ENCODE measurements at places on chromosomes 12 and 14.

- DNase-seq: no peak
Observed at GRCh38 chr12:6041891-6042290, 82.6 kb downstream of the VWF start.

GRCh38 chr12:10214136-10214894 is 1.6 kb downstream of the GABARAPL1 start:
- no peak for DNase-seq

DNA sequence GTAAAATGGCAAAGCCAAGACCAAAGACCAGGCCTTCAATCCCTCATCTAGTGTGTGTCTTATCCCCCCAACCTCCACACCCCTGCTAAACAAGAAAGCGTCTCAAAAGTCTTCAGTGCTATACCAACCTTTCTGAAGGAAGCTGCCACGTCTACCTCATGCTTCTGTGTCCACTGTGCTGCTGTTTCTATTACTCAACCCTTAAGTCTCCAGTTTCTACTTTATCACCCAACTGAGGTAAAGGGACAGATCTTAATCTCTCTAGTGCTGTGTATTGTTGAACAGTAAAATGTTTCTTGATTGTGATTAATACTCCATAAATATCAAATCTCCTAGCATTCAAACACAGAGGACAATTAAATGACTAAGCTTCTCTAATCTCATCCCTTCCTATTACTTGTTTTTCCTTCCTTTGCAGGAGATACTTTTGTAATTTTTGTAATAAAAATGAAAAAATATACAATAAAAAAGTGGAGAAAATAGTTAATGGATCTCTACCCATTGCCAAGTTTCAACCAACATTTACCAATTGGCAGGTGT is 23.3 kb downstream of the BTBD7 start:
- DNase-seq: no peak

DNA sequence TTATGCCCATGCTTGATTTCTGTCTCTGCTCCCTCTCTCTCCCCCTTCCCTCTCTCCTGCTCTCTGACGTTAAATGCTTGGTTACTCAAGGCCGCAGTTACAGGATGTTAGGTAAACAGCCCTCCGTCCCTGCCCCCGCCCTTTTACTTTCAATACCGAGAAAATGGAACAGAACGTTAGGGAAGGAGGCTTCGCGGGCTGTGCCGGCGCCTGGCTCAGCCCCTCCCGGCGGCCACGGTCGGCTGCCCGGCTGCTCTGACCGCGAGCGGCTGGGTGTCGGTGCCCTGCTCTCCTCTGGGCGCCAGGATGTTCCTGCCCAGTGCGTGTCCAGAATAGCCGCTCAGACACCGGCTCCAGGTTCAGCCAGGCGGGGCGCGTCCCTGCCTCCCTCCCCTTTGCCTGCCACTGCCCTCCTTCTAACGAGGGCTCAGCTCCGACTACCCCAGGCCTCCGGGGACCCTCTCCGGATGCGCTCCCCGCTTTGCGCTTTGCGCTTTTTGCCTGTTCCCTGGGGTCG is 166.1 kb downstream of the ADCK1 start:
- peak; percentile 19 for DNase-seq

DNA sequence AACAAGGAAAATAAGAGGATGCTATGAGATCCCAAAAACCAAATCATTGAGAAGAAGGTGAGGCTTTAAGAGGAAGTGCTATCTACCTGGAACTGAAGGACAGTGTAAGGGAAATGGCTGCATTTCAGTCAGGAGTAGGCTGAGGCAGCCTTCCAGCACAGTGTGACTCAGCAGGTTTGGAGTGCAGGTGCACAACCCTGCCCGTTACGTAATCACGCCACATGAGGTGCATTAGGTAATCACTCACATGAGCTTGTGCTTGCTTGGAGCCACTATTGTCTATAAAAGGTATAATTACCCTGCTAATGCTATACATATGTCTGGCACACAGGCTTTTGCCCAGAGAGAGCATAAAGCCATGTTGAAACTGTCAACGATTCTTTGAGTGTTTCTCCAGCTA is 74.9 kb downstream of the DIO2 start:
- no peak for DNase-seq

- DNase-seq: no peak
Observed at GRCh38 chr14:32559048-32559447, 229.9 kb downstream of the AKAP6 start.

DNA sequence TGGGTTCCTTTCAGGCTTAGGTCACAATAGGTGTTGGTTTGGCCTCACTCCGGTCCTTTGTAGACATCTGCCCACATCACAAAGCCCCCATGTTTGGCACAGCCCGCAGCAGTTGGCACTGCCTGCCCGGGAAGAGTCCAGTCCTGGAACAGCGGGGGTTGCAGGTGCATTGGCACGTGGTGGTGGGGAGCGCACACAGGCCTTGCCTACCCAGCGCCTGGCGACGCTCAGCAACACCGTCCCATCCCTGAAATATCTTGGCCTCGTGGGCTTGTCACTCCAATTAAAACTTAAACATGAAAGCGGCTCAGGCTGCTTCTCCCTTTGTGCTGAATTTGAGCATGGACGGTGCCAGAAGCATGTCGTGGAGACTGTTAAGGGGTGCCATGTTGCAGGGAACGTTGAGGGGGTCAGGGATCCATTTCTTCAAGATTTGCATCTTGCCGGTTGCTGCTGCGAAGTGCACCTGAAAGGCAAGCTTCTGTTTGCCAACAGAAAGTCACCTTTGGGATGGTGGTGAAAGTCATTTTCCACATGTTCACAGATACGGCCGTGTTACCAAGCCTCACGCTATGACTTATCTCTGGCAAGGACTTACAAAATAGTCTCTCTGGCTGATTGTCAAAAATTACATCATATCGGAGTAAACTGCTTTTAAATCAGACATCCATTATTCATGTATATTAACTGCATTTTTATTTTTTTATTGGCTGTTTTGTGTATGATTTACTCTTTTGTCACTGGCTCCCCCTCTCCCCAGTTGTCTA is 91.5 kb downstream of the FBXW8 start:
- DNase-seq: no peak

GRCh38 chr12:131364903-131365820 is 345.7 kb upstream of the SFSWAP start:
- DNase-seq: no peak

GRCh38 chr14:65062096-65063075 is 39.9 kb downstream of the MAX start:
- DNase-seq: no peak

GRCh38 chr14:96140952-96141351 is 63.7 kb upstream of the BDKRB2 start:
- DNase-seq: no peak

- peak; percentile 60 for DNase-seq
Observed at GRCh38 chr12:54749191-54749818, 101.1 kb upstream of the DCD start.

GRCh38 chr12:54390668-54391551 is 6.4 kb upstream of the ZNF385A start:
- DNase-seq: peak; percentile 39

DNA sequence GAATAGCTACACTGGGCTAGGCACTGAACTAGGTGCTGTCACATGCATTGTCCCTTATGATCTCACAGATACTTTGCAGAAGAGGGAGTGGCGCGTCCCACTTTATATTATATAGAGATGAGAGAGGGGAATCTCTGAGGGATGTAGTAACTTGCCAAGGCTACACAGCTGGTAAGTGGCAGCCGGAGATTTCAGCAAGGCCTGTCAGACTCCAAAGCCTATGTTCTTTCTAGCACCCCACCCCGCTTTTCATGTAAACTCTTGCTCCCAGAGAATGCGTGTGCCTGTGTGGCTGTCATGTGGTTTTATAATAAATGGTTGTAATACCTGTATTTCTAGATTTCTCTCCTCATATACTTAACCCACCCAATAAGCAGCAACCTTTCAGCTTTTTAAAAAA is 39.1 kb downstream of the WDR20 start:
- DNase-seq: no peak

GRCh38 chr14:92617581-92617980 is 104.0 kb downstream of the RIN3 start:
- DNase-seq: no peak

- DNase-seq: no peak
Observed at GRCh38 chr12:122089077-122089476, 10.5 kb downstream of the MLXIP start.

GRCh38 chr12:80704420-80704819 is 3.0 kb upstream of the MYF6 start:
- no peak for DNase-seq

DNA sequence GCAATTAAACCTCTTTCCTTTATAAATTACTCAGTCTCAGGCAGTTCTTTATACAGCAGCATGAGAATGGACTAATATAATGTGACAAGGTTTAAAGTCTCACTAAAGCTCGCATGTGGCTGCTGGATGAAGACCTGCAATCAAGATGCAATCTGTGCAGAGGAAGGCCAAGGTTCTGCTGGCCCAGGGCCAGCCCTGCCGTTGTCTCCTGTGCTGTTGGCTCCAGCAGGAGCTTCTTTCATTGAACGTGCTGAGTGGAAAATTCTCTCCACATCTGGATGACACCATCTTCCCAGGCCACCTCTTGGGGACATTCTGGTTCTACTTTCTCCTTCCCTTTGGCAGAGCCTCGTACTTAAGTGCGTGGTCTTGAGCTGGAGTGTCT is 742.2 kb downstream of the VRK1 start:
- no peak for DNase-seq

DNA sequence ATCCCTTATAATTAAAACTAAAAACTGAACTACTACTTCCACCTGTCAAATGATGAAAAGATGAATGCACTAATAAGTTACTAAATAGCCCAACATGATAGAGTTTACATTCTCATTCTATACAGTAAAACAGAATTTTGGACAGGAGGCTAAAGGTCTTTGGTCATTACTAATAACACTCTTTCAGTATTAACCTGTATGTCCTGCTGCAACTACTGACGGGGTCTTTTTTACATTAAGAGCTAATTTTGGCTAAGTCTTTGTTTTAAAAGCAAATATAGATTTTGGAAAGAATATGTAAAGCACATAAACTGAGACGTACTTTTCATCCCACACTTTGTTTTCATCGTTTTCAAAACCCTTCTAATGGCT is 175.4 kb upstream of the CDKN3 start:
- no peak for DNase-seq

- no peak for DNase-seq
Observed at GRCh38 chr14:65408113-65408512, 4.4 kb upstream of the FUT8 start.

DNA sequence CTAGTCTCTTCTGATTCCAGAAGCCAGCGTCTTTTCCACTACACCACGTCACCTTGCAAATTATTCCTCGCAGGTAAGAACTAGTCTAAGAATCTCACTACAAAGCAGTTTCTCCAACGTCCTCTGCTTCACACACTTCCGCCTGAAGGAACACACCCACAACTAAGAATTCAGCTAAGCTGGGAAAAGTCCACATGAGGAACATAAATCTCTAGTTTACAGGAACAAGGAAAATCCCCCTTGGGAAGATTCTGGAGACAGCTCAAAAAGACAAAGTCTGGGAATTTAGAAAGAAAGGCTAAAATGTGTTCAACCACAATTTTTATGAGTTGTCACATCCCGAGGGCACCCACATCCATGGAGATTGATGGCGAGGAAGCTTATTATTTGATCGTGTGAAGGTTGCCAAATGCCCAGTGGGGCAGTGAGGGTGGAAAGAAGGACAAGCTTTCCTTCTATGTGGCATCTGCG is 780.2 kb upstream of the TBX3 start:
- no peak for DNase-seq

DNA sequence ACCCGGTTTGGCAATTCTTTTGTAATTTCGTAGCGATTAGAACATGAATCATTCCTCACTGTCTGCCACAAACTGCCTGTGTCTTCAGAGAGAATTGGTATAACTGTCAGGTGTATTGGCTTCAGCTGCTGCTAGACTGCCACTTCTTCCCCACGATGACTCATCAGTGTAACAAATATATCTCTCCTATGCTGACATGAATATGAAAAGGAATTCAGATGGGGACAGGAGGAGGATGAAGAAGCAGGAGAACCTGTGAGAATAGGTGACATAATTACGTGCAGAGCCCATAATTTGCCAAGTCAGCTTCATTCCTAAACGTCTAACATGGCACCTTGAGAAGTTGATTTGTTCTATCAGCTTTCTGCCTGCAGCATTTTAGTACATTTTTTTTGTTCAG is 64.9 kb downstream of the FRMD6 start:
- DNase-seq: peak; percentile 9

GRCh38 chr12:39127401-39127800 is 222.0 kb upstream of the CPNE8 start:
- no peak for DNase-seq

DNA sequence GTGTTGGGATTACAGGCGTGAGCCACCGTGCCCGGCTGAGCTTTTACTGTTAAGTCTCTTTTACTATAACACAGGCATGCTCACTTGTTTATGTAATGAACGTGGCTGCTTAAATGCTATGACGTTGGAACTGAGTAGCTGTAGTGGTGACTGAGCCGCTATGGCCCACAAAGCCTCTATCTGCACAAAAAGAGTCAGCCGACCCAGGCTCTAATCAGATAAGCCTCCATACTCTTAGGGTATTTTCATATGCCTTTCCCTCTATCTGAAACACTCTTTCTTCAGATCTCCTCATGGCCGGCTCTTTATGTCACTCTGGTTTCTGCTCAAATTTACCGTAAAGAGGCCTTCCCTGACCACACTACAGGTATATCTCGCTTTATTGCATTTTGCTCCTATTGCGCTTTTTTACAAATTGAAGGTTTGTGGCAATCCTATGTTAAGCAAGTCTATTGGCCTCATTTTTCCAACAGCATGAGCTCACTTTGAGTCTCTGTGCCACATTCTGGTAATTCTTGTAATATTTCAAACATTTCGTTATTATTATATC is 8.0 kb downstream of the SLC2A14 start:
- no peak for DNase-seq

- no peak for DNase-seq
Observed at GRCh38 chr12:3207175-3207574, 130.0 kb downstream of the TSPAN9 start.

DNA sequence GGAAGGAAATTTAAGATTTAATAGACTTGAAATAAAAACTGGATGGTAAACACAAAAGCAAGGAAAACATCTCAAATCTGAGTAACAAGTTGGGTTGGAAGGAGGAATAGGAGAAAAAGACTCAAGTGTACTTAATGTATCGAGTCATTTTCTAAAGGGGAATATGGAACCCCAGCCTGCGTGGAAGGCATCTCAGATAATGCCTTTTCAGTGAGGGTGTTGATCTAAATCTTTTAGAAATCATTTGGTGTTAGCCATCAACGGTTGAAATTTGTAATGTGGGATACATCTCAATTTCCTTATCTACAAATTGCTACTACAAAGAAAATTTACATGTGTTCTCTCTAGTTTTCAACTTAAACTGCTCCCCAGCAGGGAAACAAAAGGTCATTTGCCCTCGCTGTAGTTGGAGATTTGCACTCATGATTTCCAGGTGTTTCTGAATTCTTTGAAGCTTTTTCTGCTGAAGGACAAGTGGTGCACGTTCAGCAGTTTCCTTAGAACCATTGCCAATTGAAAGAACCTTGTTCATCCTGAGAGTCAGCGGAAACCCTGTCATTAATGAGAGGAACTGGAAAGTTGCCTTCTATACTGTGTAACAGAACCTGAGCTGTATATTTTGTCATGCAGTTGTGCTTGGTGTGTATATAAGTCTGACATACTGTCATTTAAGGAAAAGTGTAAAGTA is 2.2 kb downstream of the PCBP2 start:
- DNase-seq: no peak

GRCh38 chr12:4700621-4701026 is 19.6 kb upstream of the GALNT8 start:
- no peak for DNase-seq

- no peak for DNase-seq
Observed at GRCh38 chr14:34055157-34055950, 104.5 kb upstream of the EGLN3 start.

Measured in activated CD4-positive, alpha-beta T cell treated with anti-CD3 and anti-CD28 coated beads, Interleukin-2, Interleukin-4, amounts not matched to agents 100 ng/mL and 50 ng/mL, durations not matched to agents 16 hours and 8 hours (primary cell).